CD14-positive monocyte (primary cell): ENCODE measurements at places on chromosomes 11 and 22.

GRCh38 chr22:24437741-24438328 lies 10.4 kb downstream of the ADORA2A start:
- DNase-seq = no peak

- DNase-seq = no peak
Measured at GRCh38 chr11:69949327-69949726, 128.8 kb upstream of the ANO1 start.

- no peak for DNase-seq
Measured at GRCh38 chr11:13576995-13577394, 81.2 kb upstream of the PTH start.

- DNase-seq = no peak
Measured at GRCh38 chr11:75152651-75153427, 1.9 kb downstream of the SLCO2B1 start.

GRCh38 chr11:102831489-102832440 lies 11.6 kb downstream of the MMP3 start:
- no peak for DNase-seq

- DNase-seq = no peak
Measured at GRCh38 chr11:134438542-134439537, 26.8 kb upstream of the B3GAT1 start.

DNA sequence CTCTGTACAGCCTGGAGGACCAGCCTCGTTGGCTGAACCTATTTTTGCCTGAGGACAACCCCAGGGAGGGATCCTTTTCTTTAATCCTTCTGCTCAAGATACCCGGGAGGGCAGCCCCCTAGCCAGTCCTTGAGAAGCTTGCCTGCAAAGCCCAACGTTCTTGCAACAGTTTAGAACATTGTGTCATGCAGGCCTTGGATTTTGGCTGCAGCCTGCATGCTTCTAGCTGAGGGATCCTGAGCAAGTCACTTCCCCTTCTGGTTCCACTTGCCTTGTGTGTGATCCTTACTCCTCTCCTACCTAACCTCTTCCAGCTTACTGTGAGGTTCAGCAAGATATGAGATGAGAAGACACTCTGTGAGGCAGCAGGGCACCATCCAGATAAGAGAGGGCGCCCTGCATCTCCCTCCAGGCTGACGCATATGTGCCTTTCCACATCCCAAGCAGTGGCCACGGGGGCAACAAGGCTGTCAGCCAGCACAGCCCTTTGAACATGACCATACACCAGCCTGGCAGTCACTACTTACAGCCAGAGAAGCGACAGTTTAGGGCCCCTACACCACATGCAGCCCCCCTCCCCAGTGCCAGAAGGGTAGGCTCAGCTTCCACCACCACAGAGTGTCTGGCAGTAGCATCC lies 76.1 kb downstream of the C11orf58 start:
- peak; percentile 59 for DNase-seq

DNA sequence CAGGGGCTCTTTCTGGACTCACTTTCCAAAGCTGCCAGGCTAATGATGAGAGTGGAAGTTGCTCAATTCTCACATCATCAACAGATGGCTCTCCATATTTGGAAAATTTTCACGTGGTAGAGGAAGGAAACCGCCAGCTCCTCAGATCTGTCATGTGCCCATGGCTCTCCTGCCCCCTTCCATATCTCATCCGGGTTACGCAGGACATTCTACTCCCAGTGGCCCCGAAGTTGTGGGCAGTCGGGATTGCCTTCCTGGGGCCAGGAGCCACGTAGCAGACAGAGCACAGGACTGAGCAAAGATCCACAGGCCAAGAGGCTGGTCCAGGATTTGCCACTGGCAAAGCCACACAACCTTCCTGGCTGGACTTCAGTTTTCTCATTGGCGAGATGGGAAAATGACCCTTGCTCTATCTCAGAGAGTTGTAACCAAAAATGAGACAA lies 38.8 kb downstream of the RPUSD4 start:
- no peak for DNase-seq

DNA sequence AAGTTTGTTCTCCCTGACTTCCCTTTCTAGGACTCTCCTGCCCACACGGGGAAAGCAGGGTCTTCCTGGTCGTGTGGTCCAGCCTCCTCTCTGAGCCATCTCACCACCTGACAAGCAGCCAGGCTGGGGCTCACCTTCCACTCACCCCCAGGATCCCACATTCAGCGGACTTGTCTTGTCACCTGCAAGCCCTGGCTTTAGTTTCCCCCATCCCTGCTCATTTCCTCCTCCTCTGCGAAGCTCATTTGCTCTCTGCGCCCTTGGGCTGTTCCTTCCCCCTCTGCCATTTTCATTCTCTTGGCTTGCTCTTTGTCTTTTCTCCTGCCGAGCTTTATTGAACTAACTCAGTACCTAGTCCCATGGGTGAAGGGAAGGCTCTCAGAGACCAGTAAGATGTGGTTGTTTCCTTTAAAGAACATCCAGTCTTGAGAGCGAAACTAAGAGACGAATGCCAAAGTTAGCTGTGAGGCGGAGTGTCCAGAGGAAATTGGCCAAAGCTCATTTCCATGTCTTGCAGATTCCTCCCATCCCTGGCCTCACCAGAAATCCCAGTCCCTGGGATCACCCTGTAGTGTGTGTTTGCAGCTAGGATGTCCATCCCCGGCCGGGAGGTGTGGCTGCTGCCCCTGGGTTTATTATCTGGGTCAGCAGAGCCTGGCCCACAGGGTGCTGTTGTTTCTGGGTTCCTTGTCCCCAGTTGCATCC lies 2.0 kb downstream of the ST14 start:
- no peak for DNase-seq

DNA sequence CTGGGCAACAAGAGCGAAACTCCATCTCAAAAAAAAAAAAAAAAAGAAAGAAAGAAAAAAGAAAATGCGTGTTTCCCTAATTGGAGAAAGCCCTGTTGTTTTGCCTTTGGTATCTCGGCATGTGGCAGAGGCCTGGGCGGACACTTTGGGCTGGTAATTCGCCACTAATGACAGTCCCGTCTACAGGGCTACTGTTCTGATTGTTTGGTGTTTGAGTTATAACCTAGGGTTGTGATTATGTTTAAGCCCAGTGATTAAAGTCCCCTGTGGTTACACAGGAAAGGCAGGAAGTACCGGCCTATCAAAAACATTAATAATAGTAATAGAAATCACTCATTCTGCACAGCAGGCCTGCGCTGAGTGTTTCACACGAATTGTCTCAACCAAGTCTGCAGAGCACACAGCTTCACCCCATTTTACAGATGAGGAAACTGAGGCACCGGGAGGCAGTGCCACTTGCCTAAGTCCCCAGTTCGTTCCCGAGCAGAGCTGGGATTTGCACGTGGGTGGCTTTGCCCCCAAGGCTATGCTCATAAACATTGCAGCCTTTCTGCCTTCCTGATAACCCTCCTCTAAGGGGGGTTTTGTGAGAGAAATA lies 39.1 kb upstream of the GRAMD4 start:
- no peak for DNase-seq

- peak; percentile 72 for DNase-seq
Measured at GRCh38 chr11:61890529-61891330, 615 bp downstream of the FADS3 start.

GRCh38 chr22:21589396-21589795 lies 21.9 kb downstream of the UBE2L3 start:
- no peak for DNase-seq

GRCh38 chr11:110948112-110948511 lies 235.9 kb upstream of the ARHGAP20 start:
- no peak for DNase-seq

DNA sequence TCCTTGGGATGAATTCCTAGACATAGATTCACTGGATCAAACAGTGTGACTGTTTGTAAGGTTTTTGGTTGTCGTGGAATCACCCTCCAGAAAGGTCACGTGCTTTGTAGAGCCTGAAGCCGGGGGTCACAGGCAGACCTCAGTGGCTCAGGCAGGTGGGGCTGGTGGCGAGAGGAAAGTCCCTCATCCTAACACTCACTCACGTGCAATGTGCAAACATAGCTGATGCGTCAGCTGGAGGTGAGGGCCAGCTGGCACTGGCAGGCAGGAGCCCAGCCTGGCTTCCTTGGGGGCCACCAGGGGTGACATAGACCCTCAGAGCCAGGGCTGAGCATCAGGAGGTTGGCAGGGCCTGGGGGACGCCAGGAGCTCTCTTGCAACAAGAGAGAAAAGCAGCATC lies 90.0 kb downstream of the ARHGAP8 start:
- no peak for DNase-seq

GRCh38 chr11:69604055-69604454 lies 36.9 kb upstream of the CCND1 start:
- no peak for DNase-seq

DNA sequence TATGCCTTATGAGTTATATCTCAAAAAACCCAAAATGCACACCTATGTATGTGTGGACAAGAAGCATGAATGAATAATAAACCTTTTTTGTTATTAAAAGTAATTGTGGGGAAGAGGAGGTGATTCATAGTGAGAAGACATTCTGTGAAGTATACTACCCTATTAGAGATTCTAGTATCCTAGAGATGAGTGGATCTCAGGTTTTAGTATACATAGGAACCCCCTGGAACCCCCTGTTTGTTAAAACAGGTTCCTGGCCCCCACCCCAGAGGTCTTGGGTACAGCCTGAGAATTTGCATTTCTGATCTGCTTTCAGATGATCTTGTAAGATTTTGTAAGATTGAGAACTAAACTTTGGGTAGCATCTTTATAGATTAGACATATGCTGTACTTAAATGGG lies 17.5 kb downstream of the NUCB2 start:
- DNase-seq = no peak

- DNase-seq = no peak
Measured at GRCh38 chr11:119759747-119760412, 30.9 kb upstream of the NECTIN1 start.

- DNase-seq = no peak
Measured at GRCh38 chr11:34859496-34859895, 56.7 kb downstream of the APIP start.

- DNase-seq = peak; percentile 34
Measured at GRCh38 chr11:122882189-122882856, at the start of gene JHY. Gene JHY, plus strand, starts transcription at chr11:122882759. Its CDS starts 3,091 bp downstream, at chr11:122885850.

DNA sequence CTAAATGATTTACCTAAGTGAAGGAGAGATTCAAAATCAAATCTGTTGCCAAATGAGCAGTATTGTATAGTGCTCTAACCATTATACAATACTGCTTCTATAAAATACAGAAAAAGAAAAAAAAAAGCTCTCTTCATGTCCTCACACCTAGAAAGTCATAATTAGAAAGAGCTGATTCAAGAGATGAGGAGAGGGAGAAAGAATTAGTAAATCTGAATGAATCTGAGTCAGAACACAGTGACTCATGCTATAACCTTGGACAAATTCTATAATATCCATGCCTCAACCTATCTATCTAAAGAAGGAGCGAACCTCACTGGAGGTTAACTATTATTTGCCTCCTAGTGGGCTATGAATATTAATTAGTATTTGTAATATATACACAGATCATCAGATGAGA lies 29.4 kb downstream of the AMBRA1 start:
- DNase-seq = no peak

GRCh38 chr22:23394525-23395326 lies 185.4 kb downstream of the IGLL1 start:
- no peak for DNase-seq

GRCh38 chr11:12831471-12832202 lies 157.4 kb downstream of the TEAD1 start:
- no peak for DNase-seq

GRCh38 chr11:114553642-114554041 lies 6.0 kb downstream of the NXPE1 start:
- DNase-seq = no peak

GRCh38 chr11:129141748-129142523 lies 50.2 kb downstream of the ARHGAP32 start:
- no peak for DNase-seq

DNA sequence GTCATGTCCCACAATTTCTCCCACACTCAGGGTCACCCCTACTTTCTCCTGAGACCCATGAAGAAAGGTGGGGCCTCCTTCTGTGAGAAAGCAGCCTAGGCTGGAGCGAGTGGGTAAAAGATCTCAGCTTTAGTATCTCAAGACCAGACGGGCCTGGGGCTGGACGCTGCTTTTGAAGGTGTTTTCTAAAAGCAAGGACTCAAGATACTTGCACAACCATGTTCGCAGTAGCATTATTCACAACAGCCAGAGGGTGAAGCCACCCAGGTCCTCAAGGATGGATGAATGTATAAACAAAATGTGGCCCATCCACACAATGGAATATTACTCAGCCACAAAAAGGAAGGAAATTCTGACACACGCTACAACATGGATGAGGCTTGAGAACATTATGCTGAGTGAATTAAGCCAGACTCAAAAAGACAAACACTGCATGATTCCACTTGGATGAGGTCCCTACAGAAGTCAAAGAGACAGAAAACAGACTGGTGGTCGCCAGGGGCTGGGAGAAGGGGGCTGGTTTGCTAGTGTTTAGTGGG lies 10.6 kb downstream of the SHANK2 start:
- no peak for DNase-seq

GRCh38 chr11:102933627-102934026 lies 21.9 kb downstream of the MMP13 start:
- DNase-seq = no peak

- no peak for DNase-seq
Measured at GRCh38 chr22:44392446-44392921, 79.7 kb upstream of the SHISAL1 start.

DNA sequence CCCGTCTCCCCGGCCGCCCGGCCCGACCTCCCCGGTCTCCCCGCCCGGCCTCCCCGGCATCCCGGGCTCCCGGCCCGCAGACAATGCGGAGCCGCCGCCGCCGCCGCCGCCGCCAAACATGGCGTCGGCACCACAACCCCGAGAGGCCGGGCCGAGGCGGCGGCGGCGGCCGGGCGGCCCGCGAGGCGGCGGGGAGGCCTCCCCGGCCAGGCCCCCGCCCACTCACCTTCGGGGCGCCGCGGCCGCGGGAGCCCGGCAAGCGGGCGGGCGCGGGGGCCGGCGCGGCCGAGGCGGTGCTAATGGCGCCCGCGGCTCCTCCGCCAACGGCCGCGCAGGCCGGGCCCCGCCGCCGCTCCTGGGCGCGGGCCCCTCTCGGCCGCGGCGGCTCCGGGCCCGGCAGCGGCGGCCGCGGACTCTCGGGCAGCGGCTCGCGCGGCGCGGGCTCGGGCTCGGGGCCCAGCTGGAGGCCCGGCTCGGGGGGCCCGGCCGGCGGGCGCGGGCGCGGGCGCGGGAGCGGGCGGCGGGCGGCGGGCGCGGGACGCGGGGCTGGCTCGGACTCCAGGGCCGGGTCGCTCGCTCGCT lies 311 bp downstream of the BRD1 start:
- no peak for DNase-seq

GRCh38 chr11:40797981-40798380 lies 661.5 kb downstream of the LRRC4C start:
- DNase-seq = no peak

- DNase-seq = peak; percentile 41
Measured at GRCh38 chr22:19105867-19106802, 16.1 kb downstream of the DGCR2 start.

- no peak for DNase-seq
Measured at GRCh38 chr22:39518996-39519680, 1.2 kb upstream of the ATF4 start.
